ENCODE measurements at places on chromosomes 3 and 15.

DNA sequence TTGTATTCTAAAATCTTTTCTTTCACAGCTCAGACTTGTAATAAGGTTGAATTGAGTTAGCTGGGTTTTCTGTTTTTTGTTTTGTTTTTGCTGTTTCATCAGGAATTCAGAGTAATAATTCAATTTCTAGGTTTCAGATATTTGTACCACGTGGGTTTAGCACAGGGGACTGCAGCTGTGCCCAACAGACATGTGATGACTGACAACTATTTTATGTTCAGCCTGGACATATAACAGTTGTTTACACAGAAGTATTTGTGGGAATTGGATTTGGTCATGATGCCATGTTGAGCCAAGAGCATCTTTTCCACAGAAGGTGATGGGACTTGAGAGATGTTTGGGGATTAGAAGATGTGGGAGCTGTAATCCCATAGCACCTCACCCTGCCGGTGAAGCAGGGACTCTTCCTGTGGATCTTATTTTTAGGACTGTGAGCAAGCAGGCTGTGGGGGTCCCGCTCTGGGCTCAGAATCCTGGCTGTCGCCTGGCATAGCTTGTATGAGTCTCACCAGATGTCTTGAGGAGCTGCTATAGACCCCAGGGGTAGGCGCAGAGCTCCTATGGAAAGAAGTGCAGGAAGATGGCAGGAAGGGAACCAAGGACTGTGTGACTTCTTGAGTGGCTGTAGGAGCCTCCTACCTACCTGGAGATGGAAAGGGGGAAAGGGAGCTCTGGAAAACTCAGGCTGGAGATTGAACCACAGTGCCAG lies 23.7 kb downstream of the PXYLP1 start:
- no peaks in the 10 kb centered on the region for H3K27me3 ChIP-seq
- peak overlapping the region; percentile 84 for H3K27ac ChIP-seq
- peak; percentile 67 for DNase-seq
- peaks cover 19% of the 10 kb centered on the region for H3K4me1 ChIP-seq
- H3K36me3 ChIP-seq = peaks cover 2% of the 10 kb centered on the region
- no peak overlapping the region for H3K4me3 ChIP-seq

DNA sequence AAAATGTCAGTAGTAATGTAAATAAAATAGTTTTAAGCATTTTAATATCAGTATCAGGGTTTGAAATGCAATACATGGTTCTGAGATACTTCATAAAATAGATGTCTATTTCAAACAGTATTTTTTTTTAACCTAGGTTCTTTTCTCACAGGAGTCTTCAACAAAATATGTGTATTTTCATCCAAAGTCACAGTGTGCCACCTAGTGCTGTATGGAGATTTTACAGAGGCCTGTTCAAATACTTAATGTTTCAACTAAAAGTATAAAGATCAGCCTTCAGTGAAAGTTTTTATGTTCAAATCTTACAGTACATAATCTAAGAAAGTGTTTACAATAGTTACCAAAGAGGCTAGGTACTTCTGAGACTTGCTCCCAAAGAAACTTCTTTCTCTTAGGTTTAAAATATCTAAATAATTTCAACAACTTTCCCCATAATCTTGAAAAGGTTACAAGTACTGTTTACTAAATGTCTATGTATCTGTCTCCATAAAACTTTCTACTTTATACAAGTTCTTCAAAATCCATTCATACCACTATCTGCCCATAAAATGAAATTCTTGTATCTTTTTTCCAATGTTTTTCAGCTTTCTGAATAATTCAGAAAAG lies 38.3 kb downstream of the SCAPER start:
- H3K27ac ChIP-seq = no peak overlapping the region
- peak; percentile 61 for DNase-seq
- H3K4me1 ChIP-seq = no peaks in the 10 kb centered on the region
- no peak overlapping the region for H3K4me3 ChIP-seq
- H3K27me3 ChIP-seq = no peaks in the 10 kb centered on the region

GRCh38 chr15:56534728-56535127 lies 69.8 kb upstream of the MNS1 start:
- no peaks in the 10 kb centered on the region for H3K36me3 ChIP-seq
- H3K4me3 ChIP-seq = no peak overlapping the region
- peak; percentile 15 for DNase-seq
- no peaks in the 10 kb centered on the region for H3K27me3 ChIP-seq
- peaks cover 29% of the 10 kb centered on the region for H3K4me1 ChIP-seq
- H3K27ac ChIP-seq = no peak overlapping the region

GRCh38 chr3:23830869-23831484 lies 25.2 kb downstream of the UBE2E1 start:
- no peaks in the 10 kb centered on the region for H3K36me3 ChIP-seq
- H3K4me1 ChIP-seq = no peaks in the 10 kb centered on the region
- no peak overlapping the region for H3K4me3 ChIP-seq
- no peaks in the 10 kb centered on the region for H3K27me3 ChIP-seq
- no peak overlapping the region for H3K27ac ChIP-seq

DNA sequence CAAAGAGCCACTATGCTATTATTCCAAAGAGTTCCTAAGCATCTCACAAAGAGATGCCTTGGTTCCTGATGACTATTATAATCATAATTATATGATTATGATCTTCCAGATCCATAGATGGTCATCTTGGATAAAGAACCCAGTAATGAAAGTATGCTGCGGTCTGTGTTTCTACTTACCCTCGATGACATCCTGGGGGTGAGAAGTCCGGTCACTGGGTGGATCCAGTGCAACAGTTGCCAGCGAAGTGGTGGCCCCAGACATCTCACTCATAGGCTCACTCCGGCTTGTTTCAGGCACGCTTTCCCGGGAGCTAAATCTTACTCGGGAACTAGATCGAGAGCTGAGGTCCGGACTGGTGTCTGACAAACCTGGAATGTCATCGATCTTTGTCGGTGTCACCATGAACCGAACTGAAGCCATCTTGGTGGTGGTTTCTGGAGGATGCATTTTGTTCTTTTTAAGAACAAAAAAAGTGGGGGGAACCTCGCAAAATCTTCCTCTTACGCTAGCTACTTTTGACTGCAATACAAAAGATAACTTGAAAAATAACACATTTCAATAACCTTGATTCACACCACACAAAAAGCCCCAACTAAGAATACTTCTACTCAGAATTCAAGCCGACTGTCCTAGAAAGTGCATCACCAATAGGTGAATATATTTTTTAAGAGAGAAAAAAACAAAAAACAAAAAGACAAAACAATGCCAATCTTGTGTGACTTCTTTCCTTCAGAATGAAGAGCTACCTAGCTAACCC lies 1.2 kb downstream of the SLC12A6 start:
- no peak overlapping the region for H3K27ac ChIP-seq
- peaks cover 10% of the 10 kb centered on the region for H3K36me3 ChIP-seq
- H3K27me3 ChIP-seq = no peaks in the 10 kb centered on the region
- DNase-seq = no peak
- peak overlapping the region; percentile 91 for H3K4me3 ChIP-seq

DNA sequence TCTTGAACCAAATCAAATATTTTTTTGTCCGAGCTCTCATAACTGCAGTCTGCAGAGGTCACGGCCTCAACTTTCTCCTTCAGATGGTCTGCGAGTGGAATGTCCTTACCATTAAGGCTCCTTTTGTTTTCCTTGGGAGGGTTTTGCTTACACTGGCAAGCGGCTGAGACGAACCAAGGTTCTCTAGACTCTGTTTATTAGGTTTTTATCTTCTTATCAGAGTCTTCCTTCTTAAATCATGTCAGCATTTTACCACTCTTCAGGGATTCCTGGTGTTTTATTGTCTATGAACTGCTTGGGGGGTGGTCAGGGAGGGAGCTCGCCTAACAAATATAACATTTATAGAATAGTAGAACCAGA lies 773.7 kb upstream of the NR2F2 start:
- H3K36me3 ChIP-seq = no peaks in the 10 kb centered on the region
- no peaks in the 10 kb centered on the region for H3K27me3 ChIP-seq
- peak; percentile 50 for DNase-seq

GRCh38 chr3:81045976-81046375 lies 715.5 kb downstream of the GBE1 start:
- no peak overlapping the region for H3K27ac ChIP-seq
- H3K4me1 ChIP-seq = no peaks in the 10 kb centered on the region
- H3K27me3 ChIP-seq = no peaks in the 10 kb centered on the region
- DNase-seq = no peak

GRCh38 chr3:194058189-194058571 lies 77.8 kb upstream of the HES1 start:
- peaks cover 12% of the 10 kb centered on the region for H3K4me1 ChIP-seq
- H3K4me3 ChIP-seq = peak overlapping the region; percentile 24
- no peaks in the 10 kb centered on the region for H3K36me3 ChIP-seq
- peak overlapping the region; percentile 62 for H3K27ac ChIP-seq
- peak; percentile 92 for DNase-seq
- H3K27me3 ChIP-seq = peaks cover 6% of the 10 kb centered on the region

GRCh38 chr3:100420885-100421284 lies 19.5 kb downstream of the LNP1 start:
- no peak for DNase-seq
- no peaks in the 10 kb centered on the region for H3K36me3 ChIP-seq
- no peaks in the 10 kb centered on the region for H3K4me1 ChIP-seq
- H3K27ac ChIP-seq = no peak overlapping the region
- no peaks in the 10 kb centered on the region for H3K27me3 ChIP-seq

DNA sequence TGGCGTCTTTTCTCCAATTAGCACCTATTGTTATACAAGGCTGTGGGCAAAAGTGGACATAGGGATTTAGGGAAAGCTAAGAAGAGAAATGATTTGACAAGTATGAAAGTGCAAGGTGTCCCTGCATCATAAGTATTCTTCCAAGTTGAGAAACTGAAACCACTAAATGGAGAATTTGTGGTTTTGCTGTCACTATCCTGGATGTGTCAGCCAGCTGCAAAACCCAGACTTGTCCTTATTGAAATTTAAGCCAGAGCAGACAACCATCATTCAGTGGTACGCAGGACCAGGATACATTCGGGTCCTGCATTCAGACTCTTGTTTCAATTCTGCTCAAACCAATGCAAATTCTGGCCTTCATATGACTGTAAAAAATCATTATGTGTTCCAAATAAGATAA lies 384.8 kb upstream of the TGFBR2 start:
- H3K27me3 ChIP-seq = no peaks in the 10 kb centered on the region
- H3K27ac ChIP-seq = no peak overlapping the region
- H3K36me3 ChIP-seq = no peaks in the 10 kb centered on the region
- no peak overlapping the region for H3K4me3 ChIP-seq

DNA sequence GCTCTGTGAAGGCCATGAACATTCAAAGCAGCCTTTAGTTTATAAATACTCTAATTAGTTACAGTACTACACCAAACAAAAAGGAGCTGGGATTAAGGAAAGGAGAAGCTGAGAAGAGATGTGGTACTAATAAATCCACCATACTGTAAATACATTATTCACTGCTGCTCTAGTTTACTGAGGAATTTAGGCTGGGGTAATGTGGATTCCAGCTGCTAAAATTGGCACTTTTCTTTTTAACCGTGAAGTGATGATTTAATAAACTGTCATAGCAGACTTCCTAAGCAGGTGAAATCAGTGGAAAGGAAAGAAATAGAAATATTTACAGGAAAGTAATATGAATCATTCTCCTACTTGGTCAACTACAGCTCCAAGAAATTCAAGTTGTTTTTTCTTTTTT lies 88.7 kb downstream of the TFG start:
- H3K4me1 ChIP-seq = no peaks in the 10 kb centered on the region

DNA sequence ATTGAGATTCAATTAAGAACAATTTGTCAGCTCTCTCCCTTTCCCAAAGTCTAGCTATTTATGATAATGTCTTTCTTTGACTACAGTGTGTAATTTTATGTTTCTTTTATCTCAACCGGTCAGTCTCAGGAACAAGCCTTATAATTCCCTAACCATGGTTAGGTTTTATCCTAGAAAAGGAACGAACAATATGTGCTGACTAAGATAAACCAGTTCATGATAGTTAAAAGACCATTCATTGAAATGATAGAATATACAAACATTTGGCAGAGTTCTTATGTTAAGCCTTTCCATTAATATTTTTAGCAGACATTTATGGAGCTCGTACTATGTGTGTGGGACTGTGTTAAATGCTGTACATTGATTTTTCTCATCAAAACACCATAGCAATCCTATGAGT lies 106.3 kb downstream of the SYNPR start:
- no peak for DNase-seq
- no peak overlapping the region for H3K4me3 ChIP-seq
- no peaks in the 10 kb centered on the region for H3K36me3 ChIP-seq
- no peak overlapping the region for H3K27ac ChIP-seq

DNA sequence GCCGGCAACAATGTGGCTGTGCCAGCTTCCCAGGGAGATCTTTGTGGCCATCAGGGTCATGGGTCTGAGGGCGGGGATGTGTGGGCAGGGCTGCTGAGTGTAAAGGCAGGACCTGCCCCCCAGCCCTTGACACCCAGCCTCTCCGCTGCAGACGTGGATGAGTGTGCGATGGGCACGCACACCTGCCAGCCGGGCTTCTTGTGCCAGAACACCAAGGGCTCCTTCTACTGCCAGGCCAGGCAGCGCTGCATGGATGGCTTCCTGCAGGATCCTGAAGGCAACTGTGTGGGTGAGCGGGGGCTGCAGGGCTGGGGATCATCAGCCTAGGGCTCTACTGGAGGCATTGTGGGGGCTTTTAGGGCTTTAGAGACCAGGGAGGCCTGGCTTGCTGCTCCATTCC lies 78.8 kb downstream of the FBLN2 start:
- H3K4me3 ChIP-seq = no peak overlapping the region
- peaks cover 6% of the 10 kb centered on the region for H3K36me3 ChIP-seq
- DNase-seq = no peak
- no peak overlapping the region for H3K27ac ChIP-seq

DNA sequence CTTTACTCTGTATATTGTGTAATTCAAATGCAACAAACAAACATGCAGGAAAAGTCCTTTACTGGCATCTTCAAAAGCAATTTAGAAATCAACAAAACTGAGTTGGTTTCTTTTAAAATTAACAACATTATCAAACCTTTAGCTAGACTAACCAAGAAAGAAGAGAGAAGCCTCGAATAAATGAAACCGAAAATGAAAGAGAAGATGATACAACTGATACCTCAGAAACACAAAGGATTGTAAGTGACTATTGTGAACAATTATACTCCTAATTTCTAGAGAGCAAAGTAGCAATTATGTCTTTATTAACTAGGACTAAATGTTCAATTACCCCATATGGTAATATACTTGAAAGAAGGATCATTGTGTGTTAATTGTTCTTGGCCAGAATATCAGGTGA lies 49.2 kb upstream of the P3H2 start:
- H3K36me3 ChIP-seq = no peaks in the 10 kb centered on the region
- H3K4me1 ChIP-seq = no peaks in the 10 kb centered on the region
- H3K27ac ChIP-seq = no peak overlapping the region
- no peaks in the 10 kb centered on the region for H3K27me3 ChIP-seq
- no peak overlapping the region for H3K4me3 ChIP-seq

- no peaks in the 10 kb centered on the region for H3K4me1 ChIP-seq
- H3K4me3 ChIP-seq = no peak overlapping the region
- H3K27ac ChIP-seq = no peak overlapping the region
These were observed 473.9 kb upstream of the PPP2R3A start for GRCh38 chr3:135491491-135492205.

- H3K4me3 ChIP-seq = no peak overlapping the region
- DNase-seq = no peak
- no peaks in the 10 kb centered on the region for H3K4me1 ChIP-seq
- no peak overlapping the region for H3K27ac ChIP-seq
- H3K27me3 ChIP-seq = no peaks in the 10 kb centered on the region
These were observed 499.1 kb downstream of the ROBO2 start for GRCh38 chr3:77539014-77539413.

All from muscle of leg (tissue), 16 donors.